ENCODE measurements at places on chromosomes 13 and 19.

DNA sequence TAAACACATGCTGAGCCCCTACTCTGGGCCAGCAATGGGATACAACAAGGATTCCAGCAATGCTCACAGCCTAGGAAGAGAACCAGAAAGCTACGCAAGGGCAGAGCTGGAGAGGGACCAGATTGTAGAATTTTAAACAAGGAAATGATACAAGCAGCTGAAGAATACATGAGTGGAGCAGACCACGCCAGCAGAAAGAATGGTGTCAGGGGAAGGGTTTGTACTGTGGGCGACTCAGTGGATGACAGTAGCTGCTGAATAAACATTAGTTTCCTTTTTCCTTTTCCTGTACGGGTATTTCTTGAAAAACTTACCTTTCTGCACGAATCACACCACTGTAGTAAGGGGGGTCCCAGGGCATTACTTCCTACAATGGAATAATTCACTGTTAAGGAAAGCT, 30.7 kb downstream of the MIPEP start:
- DNase-seq = no peak

- no peak for DNase-seq
Observed at GRCh38 chr13:106541826-106542225, 6.4 kb upstream of the EFNB2 start.

DNA sequence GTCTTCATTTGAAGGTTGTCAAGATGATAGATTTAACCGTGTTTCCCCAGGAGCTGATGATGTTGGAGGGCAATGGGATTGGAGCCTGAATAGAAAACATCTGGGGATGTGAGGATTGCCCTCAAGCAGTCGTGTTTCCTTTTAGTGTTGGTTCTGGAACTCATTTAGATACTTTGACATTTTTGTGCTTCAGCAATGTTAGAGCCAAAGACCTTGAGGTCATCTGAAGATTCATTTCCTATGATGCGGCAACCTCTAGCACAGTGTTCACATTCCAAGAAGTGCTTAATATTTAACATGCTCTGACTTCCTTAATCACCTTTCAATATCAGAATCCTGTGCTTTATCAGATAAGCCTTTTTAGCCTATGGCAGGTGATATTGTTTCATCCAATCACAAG, 82.7 kb downstream of the SLC10A2 start:
- DNase-seq = no peak

DNA sequence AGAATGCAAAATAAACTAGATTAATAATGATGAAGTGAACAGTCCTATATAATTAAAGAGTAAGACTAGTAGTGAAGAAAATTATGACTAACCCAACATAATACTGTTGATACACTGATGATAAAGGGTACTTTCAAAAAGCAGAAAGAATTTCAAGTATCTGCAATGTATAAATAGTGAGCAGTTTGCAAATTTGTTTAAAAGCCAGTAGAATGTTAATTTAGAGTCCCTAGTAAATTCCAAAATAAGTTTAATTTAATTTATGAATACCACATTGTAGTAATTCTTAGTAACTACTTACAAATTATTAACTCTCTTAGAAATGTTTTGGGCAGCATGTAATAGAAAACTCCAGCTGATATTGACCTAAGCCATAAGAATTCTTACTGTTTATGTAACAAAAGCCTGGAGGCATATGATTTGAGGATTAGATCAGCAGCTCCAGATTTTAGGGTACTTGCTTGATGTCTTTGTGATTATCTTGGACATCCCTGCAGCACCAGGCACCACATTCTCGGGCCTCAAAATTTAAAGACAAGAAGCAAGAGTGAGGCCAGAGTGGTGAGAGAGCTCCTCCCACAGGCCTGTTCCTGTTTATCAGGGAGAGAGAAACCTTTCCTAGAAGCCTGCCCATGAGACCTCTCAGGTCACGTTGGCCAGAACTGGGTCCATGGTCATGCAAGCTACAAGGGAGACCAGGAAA, 67.6 kb upstream of the TDRD3 start:
- peak; percentile 37 for DNase-seq

DNA sequence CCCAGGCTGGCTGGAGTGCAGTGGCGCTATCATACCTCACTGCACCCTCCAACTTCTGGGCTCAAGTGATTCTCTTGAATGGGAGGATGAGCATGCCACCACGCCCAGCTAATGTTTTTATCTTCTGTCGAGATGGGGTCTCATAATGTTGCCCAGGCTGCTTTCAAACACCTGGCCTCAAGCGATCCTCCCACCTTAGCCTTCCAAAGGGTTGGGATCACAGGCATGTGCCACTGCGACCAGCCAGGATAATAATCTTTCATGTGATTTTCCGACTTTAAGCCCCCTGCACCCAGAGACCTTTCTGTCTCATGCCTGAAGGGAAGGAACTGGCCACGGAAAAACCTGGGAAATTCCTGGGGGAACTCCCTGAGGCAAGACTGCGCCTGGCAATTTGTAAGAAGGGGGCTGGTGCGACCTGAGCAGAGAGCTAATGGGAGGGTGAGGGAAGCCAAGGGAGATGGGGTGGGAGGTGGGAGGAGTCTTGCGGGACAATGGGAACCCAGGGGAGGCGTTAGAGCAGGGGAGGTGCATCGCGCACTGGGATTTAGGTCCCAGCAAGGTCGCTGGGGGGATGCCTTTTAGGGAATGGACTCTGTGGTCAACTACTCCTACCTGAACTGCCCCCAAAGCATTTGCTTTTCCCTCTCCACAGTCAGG, 1.2 kb upstream of the CCDC124 start:
- peak; percentile 20 for DNase-seq

- DNase-seq = no peak
Observed at GRCh38 chr19:50660088-50660366, 10.8 kb downstream of the C19orf81 start.

DNA sequence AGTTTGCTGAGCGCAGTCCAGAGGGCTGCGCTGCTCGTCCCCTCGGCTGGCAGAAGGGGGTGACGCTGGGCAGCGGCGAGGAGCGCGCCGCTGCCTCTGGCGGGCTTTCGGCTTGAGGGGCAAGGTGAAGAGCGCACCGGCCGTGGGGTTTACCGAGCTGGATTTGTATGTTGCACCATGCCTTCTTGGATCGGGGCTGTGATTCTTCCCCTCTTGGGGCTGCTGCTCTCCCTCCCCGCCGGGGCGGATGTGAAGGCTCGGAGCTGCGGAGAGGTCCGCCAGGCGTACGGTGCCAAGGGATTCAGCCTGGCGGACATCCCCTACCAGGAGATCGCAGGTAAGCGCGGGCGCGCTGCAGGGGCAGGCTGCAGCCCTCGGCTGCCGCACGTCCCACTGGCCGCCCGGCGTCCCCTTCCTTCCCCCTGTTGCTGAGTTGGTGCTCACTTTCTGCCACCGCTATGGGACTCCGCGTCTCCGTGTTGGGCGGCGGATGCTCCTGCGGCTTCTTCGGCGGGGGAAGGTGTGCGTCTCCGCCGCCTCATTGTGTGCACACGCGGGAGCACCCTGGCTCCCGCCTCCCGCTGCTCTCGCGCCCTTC, 772 bp downstream of the GPC6 start:
- no peak for DNase-seq

DNA sequence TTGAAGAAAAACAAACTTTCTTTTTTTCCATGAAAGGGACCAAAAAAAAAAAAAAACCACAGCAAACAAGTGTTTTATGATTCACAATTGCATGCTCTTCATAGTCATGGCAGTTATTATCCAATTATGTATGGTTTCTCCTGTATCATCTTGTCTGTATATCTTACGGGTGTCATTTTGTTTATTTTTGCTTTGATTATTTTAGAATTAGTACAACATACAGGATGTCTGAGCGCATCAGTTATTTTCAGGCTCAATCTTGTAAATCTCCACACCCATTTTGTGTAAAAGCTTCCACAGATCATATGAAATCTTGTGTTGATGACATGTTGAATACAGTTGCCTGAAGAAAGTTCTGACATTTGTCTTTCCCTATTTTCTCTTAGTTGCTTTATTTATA, 280.3 kb downstream of the KLF5 start:
- DNase-seq = no peak

DNA sequence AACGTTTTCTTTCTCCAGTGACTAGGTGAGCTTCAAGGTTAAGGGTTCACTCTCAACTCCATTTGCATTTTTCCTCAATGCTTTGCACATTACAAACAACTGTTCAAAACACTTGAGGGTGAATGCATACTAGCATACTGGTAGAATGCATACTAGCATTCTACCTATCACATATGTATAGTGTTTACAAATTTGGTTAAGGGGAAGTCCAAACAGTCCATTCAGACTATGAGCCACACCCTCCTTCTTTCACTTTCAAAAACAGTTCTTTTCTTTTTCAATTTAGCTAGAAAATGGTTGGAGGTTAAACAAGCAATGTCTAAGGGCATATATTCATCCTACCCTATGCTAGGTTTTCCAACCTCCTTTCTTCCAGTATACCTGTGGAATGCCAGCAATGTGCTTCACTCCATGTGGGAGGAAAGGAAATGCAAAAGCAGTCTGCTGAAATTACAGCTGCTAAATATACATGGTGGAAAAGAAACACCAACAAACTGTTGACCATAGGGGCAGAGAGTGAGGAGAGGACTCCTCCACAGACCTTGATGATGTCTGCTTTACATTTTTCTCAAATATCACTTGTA, 102.6 kb downstream of the DOCK9 start:
- DNase-seq = no peak

Data from activated CD4-positive, alpha-beta memory T cell treated with anti-CD3 and anti-CD28 coated beads for 36 hours (primary cell).